Psoas muscle (tissue), 8 donors: ENCODE measurements at places on chromosomes 12 and 14.

DNA sequence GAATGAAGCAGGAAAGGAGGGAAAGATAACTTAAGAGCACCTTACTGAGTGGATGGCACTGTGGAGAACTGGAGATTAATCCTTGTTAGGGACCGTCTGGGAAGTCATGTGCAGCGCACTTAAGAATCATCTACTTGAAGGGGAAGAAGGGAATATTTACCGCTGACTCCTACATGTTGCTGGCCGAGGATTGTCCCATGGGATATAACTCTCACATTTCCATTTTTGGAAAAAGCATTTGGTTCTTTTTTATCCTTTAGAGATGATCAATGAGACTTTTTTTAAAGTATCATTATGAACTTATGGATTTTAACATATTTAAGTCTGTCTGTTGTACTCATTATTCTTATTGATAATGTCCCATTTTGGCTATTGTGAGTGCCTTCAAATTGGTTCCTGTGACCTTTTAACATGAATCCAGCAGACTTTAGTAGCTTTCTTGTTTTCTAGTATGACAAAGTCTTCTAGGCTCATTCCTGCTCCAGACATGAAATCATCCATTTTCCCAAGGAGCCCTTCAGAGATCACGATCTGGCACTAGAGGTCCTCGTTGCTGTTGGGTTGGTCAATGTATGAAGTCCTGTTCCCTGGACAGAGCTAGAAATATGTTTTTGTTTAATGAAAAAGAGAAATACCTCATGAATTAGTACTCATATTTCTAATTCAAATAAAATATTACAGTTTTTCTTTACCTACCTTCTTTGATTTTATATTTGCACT lies 20.2 kb upstream of the FAM234B start:
- no peaks in the 10 kb centered on the region for H3K36me3 ChIP-seq
- DNase-seq = no peak
- no peaks in the 10 kb centered on the region for H3K4me1 ChIP-seq
- no peaks in the 10 kb centered on the region for H3K27me3 ChIP-seq
- no peak overlapping the region for H3K27ac ChIP-seq

DNA sequence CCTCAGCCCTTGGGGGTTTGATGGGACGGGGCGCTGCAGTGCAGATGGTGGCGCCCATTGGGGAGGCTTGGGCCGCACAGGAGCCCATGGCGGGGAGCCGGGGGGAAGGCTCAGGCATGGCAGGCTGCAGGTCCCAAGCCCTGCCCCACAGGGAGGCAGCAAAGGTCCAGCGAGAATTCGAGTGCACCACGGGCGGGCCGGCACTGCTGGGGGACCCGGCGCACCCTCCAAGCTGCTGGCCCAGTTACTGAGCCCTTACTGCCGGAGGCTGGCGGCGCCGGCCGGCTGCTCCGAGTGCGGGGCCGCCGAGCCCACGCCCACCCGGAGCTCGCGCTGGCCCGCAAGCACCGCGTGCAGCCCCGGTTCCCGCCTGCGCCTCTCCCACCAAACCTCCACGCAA lies 34.1 kb upstream of the NUBPL start:
- H3K27ac ChIP-seq = no peak overlapping the region
- H3K36me3 ChIP-seq = no peaks in the 10 kb centered on the region

GRCh38 chr12:3976351-3976938 lies 103.2 kb upstream of the PARP11 start:
- DNase-seq = no peak
- H3K4me3 ChIP-seq = no peak overlapping the region

- peak overlapping the region; percentile 11 for H3K27ac ChIP-seq
- H3K36me3 ChIP-seq = no peaks in the 10 kb centered on the region
- peaks cover 12% of the 10 kb centered on the region for H3K4me1 ChIP-seq
- peak; percentile 26 for DNase-seq
These were observed 44.0 kb upstream of the SINHCAF start for GRCh38 chr12:31369712-31370521.

- H3K36me3 ChIP-seq = peaks cover 33% of the 10 kb centered on the region
- H3K4me3 ChIP-seq = peak overlapping the region; percentile 97
- H3K27ac ChIP-seq = peak overlapping the region; percentile 98
- H3K27me3 ChIP-seq = no peaks in the 10 kb centered on the region
- no peak for DNase-seq
- H3K4me1 ChIP-seq = peaks cover 40% of the 10 kb centered on the region
These were observed 508 bp downstream of the HNRNPC start for GRCh38 chr14:21268617-21269251.

GRCh38 chr12:103813949-103814348 lies 27.1 kb downstream of the NT5DC3 start:
- no peaks in the 10 kb centered on the region for H3K27me3 ChIP-seq

DNA sequence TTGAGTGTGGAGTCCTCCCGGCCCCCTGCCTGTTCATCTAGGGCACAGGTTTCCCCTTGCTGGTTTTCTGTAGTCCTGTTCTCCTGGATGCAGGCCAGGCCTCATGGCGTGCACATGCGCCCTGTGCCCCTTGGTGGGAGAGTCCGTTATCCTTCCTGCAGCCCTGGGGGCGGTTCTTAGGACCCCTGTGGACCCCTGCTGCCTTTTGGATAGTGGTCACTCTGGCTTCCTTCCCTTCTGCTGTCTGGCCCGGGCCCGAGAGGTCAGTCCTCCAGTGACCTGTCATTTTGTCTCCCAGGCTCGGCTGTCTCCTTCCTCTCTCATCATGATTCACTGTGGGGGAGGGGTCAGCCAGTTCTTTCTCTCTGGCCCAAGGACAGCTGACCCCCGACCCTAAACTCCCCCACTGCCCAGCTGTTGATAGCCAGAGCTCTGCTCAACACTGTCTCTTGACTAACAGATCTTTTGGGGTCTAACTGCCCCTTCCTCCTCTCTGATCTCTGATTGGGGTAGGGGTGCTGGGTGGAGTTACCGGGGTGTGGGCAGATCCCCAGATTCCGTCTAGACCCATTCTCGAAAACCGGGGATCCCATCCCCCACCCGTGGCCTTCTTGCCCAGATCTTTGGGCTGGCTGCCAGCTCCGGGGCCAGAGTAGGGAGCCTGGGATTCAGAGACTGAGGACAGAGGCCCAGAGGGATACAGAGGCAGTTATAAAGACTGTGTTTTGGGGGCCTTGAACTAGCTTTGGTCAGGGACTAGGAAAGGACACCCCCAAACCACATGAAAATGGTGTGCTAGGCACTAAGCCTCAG lies 7.0 kb downstream of the CCND2 start:
- H3K27me3 ChIP-seq = no peaks in the 10 kb centered on the region
- no peak overlapping the region for H3K4me3 ChIP-seq
- H3K27ac ChIP-seq = no peak overlapping the region

- DNase-seq = no peak
- no peak overlapping the region for H3K4me3 ChIP-seq
- H3K27me3 ChIP-seq = no peaks in the 10 kb centered on the region
- peaks cover 23% of the 10 kb centered on the region for H3K4me1 ChIP-seq
- H3K27ac ChIP-seq = no peak overlapping the region
- H3K36me3 ChIP-seq = no peaks in the 10 kb centered on the region
These were observed 32.2 kb upstream of the DICER1 start for GRCh38 chr14:95189367-95190132.

DNA sequence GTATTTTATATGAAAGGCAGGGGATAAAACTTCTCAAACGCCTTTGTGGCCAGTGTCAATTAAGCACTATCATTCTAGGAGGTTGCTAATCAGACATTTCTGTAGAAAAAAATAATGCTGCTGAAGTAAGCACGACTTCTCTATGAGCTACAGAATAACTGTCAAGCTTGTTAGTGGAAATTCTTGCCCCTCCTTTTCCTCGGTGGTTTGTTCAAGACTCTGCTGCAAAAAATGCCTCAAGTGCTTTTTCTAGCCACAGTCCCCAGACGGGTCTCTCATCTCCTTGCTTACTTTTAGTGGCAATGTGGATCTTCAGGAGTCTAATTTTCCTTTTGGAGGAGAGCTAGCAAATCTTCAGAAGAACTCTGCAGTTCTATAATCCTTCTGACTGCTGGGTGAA lies 452.0 kb downstream of the FUT8 start:
- H3K27me3 ChIP-seq = no peaks in the 10 kb centered on the region
- no peak for DNase-seq
- H3K27ac ChIP-seq = no peak overlapping the region

DNA sequence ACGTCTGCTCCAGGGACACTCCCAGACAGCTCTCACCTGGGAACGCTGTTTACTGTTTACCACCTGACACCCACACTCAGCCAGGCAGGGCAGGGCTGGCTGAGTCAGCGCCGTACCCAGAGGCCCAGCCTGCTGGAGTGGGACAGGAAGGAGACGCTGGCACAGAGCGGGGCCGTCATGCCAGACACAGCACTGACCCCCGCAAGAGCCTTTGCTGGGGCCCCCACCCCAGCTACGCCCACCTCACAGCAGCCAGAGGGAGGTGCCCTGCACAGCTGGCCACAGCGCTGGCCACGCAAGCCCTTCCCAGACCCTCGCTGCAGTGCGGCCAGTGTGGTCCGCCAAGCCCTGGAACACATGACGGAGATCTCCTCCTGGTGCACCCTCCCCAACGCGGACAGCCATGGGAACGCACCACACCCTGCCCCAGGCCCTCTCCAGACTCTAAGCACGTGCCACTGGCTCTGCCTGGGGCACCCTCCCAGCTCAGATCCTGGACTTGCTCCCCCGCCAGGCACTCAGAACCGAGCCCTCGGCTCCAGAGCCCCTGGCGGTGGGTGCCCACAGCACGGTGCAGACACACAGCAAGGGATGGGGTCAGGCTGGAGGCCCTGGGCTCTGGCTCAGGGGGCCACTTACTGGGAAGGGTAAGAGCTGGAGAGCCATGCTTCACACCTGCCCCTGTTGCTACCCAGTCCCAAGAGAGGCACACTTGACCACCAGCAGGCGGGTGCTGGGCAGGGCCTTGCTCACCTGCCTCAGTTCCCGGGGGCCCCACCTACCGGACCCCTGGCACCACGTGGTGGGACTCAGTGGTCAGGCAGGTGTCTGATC lies 5.7 kb downstream of the AHNAK2 start:
- H3K4me3 ChIP-seq = no peak overlapping the region
- peaks cover 32% of the 10 kb centered on the region for H3K4me1 ChIP-seq

GRCh38 chr12:52691076-52691840 lies 11.1 kb upstream of the KRT1 start:
- DNase-seq = no peak
- no peak overlapping the region for H3K27ac ChIP-seq
- H3K27me3 ChIP-seq = peaks cover 15% of the 10 kb centered on the region
- no peaks in the 10 kb centered on the region for H3K36me3 ChIP-seq
- peak overlapping the region; percentile 34 for H3K4me3 ChIP-seq
